Ovary (tissue), 10 donors: ENCODE measurements at places on chromosomes 12 and 14. TPM values are rescaled to one million over a fixed set of nuclear protein-coding genes. Genes with fewer than 3 reads are reported as not detected.
A peak's percentile ranks its signal among the peaks of the same experiment; 100 is the strongest.

Gene CLEC9A
- total RNA-seq = not detected

Gene CLEC7A
- total RNA-seq = 3.5 TPM

DNA sequence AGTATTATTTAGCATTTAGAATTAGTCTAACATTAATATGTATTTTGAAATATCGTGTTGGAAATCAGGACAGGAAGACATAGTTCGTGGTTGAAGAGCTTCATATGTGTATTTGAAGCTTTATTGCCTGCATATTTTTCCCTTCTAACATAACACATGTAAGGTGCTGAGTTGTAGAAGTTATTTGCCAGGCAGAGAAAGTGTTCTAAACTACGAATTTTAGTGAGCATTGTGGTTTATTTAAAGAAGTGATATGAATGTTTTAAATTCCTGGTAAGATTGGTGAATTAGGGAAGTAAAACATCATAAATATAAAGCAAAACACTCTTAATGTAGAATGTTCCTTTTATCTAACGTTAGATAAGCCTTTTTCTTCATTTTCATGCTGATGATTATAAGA is 2.5 kb downstream of the RASSF3 start:
- no peak for DNase-seq
- no peak overlapping the region for H3K27ac ChIP-seq
- H3K27me3 ChIP-seq = no peaks in the 10 kb centered on the region
- no peak overlapping the region for H3K4me3 ChIP-seq

- DNase-seq = no peak
- H3K4me1 ChIP-seq = no peaks in the 10 kb centered on the region
- no peak overlapping the region for H3K27ac ChIP-seq
- no peak overlapping the region for H3K4me3 ChIP-seq
These were observed 141.1 kb downstream of the SLC41A2 start for GRCh38 chr12:104816845-104817503.

GRCh38 chr12:95473231-95473883 is 595 bp upstream of the METAP2 start:
- peak; percentile 38 for DNase-seq
- peak overlapping the region; percentile 67 for H3K4me3 ChIP-seq
- no peaks in the 10 kb centered on the region for H3K27me3 ChIP-seq
- H3K27ac ChIP-seq = peak overlapping the region; percentile 79
